ENCODE measurements at places on chromosomes 3 and 15.
A peak's percentile ranks its signal among the peaks of the same experiment; 100 is the strongest.

DNA sequence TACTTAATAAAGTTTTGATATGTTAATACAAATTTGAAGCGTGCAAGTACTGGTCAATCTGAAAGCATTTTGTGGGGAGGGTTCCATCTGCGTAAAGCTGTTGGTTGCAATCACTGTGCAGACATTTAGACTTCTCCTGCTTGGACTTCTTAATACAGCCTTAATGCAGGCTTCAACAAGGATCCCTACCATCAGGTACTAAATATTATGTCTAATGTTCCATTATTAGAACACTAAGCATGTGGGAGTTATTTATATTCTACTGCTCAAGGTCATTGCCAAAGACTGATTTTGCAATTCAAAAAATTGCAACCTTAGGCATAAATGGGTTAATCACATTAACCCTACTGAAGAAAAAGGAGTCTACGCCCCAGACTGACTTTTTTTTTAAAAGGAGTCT lies 73.9 kb upstream of the MYO5C start:
- DNase-seq: no peak

- no peak for DNase-seq
These were observed 182.2 kb downstream of the RSL24D1 start for GRCh38 chr15:55014391-55015092.

- DNase-seq: peak; percentile 68
These were observed at the start of gene GRM2 for GRCh38 chr3:51706788-51707731. Gene GRM2, plus strand, starts transcription at chr3:51707068. Its CDS starts 1,916 bp downstream, at chr3:51708984.

DNA sequence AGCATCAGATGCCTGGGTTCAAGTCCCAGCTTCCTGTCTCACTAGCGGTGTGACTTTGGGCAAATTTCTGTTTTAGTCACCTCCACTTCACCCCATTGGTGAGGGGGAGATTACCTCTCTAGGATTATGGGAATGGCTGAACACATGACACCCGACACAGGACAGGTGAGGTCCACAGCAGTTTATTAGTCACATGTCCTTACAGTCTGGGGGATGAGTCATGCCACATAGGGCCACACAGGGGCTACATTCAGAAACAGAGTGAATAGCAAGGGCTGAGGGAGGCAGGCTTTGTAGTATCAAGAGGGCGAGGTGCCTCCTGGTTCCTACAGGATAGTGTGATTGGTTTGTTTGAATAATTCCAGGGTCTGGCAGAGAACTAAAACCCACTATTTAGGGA lies 15.2 kb upstream of the ITGA11 start:
- DNase-seq: peak; percentile 10

DNA sequence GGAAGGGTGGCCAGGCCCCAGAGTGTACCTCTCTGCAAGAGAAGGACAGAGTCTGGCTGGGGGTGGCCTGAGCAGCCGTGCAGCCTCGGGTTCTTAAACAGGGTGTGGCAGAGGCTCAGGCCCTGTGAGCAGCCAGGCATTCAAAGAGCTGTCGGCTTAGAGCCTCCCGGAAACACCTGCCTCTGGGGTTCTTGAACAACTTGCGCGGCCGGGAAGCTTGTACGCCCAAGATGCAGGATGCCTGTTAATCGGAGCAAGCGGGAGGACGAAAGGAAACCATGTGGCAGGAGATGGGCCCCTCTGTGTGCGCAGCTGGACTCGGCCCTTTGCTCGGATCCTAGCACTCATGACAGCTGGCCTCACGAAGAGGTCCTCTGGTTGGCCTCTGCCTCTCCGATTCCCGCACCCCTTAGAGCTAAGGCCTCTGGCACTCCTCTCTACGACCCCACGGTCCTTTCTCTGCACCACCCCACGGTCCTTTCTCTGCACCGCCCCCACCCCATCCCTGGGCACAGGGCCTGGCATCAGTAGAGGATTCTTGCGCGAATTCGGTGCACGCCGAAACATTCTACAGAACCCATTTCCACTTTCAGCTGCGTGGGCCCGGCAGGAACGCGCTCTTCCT lies 23.9 kb upstream of the TXNRD3 start:
- DNase-seq: no peak

- no peak for DNase-seq
These were observed 83.1 kb upstream of the SLC4A7 start for GRCh38 chr3:27567251-27567650.

DNA sequence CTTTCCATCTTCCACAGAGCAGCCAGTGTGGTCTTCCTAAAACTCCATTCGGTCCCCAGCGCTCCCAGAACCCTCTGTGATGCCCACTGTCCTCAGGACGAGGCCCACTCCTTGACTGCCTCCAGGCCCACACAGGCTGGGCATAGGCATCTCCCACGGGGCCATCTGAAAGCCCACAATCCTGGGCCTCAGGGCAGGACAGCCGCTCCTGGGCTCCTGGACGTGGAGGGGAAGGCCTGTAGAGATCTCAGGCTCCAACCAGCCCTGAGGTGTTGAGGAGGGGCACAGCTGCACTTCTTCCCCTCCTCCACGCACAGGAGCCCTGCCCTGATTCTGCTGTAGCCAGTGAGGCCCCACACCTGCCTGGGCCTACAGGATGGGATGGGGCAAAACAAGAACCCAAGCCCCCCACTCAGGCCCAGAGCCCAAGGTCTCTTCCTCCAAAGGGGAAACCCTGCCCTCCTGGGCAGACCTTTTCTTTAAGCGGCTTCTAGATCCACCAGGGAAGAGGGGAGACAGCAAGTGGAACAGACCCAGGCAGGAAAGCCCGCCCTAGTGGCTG lies 25.9 kb downstream of the SHISA5 start:
- DNase-seq: no peak

DNA sequence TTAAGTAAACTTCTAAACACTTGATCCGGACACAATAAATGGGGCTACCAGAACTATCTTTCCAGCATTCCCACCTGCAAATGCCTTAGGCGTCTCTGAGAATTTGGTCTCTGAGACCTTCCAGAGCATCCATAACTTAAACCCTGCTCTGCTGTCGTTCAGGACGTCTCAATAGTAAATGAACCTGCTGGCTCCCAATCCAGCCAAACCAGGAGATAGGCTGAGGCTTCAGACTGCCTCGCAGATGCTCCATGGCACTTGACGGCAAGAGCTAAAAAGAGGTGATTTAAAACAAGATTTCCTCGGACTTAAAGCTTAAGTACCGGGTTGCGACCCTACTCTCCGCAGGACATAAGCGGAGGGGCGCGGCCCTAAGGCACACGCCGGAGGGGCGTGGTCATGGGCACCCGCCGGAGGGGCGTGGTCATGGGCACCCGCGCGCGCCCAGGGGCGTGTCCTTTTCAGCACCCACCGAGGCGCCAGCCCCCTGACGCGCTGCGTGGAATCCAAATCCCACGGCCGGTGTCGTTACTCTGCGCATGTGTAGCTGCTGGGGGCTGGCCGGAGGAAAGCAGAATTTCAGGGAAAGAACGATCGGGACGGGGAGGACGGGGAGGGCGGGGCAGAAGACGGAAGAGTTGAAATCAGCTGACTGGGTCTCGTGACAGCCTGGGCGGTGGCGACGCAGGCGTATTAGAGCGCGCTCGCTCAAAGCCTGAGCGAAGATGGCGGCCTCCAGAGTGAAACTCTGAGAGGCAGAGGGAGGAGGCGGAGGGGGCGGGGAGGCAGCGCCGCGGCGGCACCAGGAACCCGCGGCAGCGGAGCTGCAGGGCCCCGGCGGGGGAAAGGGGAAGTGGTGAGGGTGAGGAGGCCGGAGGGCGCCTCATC lies at the start of gene DNAJC13:
TSS of gene DNAJC13 (plus strand) at position 696 of the 888 bp plus-strand sequence. CDS start 17,049 bp downstream, outside the sequence.
- DNase-seq: peak; percentile 95

GRCh38 chr3:71578054-71578751 lies 5.3 kb downstream of the FOXP1 start:
- peak; percentile 11 for DNase-seq

DNA sequence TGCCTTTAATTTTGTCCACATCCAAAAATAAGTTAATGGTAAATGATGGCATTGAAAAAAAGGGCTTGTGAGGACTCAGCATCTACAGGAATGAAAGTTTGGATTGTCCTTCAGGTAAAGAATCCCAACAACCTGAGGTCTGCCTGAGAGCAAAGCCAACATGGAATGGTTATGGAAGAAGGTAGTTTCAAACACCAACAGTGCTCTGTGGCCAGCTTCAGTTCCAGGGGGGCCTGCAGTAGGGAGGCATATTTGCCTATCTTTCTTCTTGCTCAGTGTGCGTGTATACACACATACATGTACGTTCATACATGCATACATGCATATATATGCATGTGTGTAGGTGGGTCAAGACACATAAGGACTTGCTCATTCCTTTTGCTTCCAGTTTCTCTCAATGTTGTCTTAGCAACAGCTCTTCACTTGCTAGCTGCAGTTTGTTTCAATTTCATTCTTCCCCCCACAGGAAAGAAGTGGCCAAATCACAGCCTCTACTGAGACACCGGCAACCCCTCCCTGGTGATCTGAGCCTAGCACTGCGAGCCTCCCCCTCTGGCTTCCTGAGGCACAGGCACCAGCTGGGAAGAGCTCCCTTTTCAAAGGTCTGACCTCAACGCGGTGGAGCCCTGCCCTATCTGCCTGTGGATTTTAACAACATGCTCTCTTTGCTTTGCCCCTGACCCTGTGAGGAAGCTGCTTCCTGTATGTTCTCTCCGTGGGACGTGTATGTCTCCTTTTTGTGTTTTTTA lies 146.2 kb downstream of the KLF13 start:
- peak; percentile 19 for DNase-seq

DNA sequence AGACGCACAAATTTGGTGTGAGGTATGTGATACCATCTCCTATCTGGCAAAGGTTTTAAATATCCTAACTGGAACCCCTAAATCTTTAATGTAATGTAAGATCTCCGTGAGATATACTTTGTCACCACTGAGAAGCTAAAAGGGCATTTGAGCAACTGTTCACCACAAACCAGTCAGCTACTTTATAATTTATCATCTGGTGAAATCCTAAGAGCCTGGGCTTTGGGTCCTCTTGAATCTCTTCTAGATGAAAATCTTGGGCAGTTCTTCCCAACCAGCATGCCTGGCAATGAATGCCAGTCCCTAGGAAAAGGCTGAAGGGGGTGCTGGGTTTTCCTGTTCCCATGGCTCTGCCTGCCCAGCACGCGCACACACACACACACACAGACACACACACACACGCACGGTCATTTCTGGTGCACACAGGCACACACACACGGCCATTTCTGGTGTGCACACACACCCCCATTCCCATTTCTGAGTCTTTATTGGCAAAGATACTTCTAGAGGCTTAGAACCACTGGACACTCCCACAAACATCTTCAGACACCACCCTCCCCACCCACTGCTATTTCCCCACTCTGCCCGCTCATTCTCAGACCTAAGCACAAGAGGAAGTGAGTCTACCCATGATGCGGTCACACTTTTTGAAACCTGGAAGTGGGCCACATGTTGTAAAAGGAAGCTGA lies 72.6 kb downstream of the MYO1E start:
- peak; percentile 98 for DNase-seq

- no peak for DNase-seq
These were observed 200.1 kb upstream of the PROK2 start for GRCh38 chr3:71984843-71985613.

- DNase-seq: no peak
These were observed 244.8 kb downstream of the LRRN1 start for GRCh38 chr3:4043867-4044575.

DNA sequence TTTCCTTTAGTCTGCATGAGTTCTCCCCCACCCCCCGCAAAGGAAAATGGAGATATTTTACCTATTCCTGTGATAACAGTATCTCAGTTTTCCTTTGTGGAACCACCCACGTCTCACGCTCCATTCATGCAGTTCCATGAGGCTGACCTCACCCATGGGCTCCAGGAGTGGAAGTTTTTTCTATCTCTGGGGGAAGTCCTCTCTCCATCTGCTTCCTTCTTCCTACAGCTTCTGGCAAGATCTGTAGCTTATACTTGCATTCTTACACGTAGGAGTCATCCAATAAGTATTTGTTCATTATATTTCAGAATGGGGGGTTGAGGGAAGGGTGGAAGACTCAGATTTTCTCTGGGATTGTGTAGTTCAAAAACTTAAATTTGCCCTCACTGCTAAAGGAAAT lies 5.8 kb upstream of the GLCE start:
- peak; percentile 88 for DNase-seq

DNA sequence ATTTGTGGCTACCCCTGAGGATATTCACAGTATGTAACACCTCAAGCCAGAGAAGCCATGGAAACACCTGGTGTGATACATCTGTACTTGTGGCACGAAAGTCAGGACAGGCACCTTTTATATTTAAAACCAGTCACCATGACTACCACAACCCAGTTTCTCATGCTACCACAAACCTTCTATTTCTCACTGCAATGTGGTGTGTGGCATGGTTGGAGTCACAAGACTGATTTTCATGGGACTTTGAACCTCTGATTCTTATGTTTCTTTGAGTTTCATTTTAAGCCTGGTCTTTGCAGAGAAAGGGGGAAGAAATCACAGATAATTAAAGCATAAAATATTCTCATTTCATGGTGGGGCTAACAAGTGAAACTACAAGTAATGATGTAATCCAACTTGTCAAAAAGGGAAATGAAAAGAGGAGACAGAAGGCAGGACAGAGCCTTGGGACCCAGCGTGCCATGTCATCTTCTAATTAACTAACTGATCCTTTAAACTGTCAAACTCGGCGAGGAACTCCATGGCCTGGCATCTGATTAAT lies 175.9 kb downstream of the PDZRN3 start:
- no peak for DNase-seq

DNA sequence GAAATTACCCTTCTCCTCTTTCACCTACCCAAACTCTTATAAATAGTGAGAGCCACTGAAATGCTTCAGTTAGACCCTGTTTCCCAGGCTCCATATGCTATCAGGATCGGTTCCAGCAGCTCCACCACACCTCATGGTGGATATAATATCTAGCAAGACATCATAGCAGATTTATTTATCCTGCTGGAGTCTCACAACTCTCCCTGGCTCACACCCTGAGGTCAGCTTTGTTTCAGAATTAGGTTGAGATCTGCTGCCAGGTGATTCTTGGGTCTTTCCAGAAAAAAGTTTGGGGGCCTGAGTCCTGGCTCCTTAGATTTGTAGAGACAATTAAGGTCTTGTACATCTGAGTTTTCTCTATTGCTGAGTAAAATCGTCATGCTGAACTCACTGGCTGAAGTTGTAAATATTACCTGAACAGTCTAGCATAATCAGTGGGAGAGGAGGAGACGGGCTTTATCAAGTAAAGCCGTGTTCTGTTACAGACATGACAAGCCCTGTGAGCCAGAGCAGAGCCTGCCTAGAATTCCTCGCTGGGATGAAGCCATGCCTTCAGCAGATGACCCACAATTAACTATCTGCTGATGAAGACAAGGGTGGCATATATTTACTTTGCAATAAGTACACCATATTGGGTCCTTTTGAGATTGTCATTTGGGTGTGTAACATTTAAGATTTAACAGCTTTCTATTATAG lies 131.6 kb downstream of the STAC start:
- DNase-seq: no peak

DNA sequence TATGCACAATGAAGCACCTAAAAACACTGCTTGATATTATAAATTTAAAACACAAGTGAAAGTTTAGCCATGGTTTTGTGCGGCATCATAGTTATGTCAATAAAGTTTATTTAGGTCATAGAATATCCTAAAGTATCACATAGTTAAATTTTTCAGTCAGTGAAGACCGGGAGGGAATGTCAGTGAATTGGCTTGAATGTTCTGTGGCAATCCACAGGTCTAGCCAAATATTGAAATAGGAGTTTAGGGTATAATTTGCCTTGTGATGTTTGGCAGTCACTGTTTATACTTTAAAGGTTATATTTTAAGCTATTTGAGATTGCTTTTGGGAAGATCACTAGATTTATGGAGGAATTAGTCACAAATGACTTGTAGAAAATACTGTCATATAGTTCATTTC lies 79.7 kb upstream of the FLNB start:
- no peak for DNase-seq

Measured in ELR (cell line).